ENCODE measurements at places on chromosomes 2 and 18. TPM values are rescaled to one million over a fixed set of nuclear protein-coding genes. Genes with fewer than 3 reads are reported as not detected.

KCNG2 gene
- not detected for total RNA-seq

SPEG gene
- 1.5 TPM for total RNA-seq

DCTN1 gene
- 41.3 TPM for total RNA-seq

GRCh38 chr18:62832282-62832681, 116.9 kb downstream of the PHLPP1 start:
- DNase-seq, result no peak

DNA sequence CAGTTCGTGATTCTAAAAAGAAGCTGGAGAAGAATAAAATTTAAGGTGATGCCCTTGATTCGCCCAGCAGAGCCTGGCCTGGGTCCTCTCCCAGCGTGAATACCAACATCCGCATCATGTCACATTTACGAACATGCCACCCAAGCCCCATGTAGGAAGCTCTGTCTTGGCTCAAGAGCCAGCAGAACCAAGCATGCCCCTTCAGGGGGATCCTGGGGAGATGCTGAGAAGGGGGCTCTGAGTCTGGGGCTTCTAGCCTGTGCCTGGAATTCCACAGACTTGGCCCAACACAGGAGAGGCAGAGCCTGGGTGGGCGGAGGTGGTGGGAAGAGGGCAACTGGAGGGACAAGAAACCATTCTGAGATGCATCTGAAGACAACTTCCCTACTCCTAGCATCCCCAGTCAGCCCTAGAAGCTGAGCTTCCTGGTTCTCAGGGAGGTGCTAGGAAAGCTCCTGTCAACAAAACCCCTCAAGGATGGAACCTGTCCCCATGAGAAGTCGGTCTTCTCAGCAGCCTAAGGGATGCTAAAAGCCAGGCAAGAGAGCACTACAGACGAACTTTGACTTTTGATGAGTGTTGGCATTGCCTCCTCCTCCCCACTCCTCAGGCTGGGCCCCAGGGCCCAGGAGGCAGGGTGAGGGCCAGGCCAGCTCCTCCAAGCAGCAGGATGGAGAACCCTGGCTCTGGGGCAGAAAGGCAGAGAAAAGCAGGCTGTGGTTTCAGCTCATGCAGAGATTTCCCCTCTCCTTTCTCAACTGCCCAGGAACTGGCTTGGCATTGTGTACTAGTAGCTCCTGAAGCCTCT, 57.9 kb downstream of the POLR1A start:
- peak; percentile 30 for DNase-seq

Measured in left lobe of liver (tissue), 2 donors.